Mesenteric fat pad (tissue), 1 donor: ENCODE measurements at places on chromosomes 6 and 20. TPM values are rescaled to one million over a fixed set of nuclear protein-coding genes. Genes with fewer than 3 reads are reported as not detected.

PCK1 gene
- 331 TPM for total RNA-seq

GRCh38 chr6:70371454-70372105 is 41.7 kb upstream of the FAM135A start:
- DNase-seq = no peak

- DNase-seq = no peak
Observed at GRCh38 chr6:428047-428603, 36.6 kb downstream of the IRF4 start.

HLA-DRB5 gene
- total RNA-seq = 118 TPM
